ENCODE measurements at places on chromosomes 12 and 14.
A peak's percentile ranks its signal among the peaks of the same experiment; 100 is the strongest.

- DNase-seq: no peak
Measured at GRCh38 chr12:53568809-53569557, 57.2 kb downstream of the ATF7 start.

- DNase-seq: no peak
Measured at GRCh38 chr14:43005807-43006206, 1399.1 kb downstream of the LRFN5 start.

DNA sequence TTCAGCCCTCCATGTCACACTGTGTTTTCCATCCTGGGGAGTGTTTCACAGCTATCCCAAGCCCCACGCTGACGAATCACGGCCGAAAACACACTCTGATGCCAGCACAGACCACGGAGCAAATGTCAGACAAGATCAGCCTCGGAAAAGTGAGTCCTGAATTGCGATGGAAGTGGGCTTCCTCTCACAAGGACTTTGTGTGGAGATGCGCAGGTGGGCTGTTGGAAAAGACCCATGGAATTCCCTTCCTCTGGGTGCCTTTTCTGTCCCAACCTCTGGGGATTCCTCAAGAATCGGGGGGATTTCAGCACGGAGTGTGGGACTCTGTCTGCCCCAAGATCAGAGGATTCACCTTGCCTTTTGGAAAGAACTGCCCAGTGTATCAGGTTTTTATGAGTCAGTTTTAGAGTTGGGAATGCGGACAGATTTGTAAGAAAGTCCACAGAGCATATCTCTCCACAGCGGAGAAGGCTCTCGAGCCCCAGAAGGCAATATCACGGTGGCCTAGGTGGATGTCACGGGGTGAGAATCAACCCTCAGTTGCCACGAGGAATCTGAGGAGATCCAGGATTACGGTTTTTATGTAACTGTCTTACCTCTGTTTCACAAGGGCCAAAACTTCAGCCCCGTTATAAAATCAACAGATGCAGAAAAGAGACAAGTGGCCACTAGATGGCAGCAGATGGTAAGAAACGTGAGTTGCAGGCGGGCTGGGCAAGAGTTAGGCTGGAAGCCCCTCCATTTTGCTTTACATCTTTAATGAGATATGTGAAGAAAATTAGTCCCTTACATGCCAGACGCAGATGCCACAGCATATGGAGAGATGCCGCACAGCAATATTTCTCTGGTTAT is 201.9 kb downstream of the DAD1 start:
- peak; percentile 71 for DNase-seq

GRCh38 chr12:62919838-62920237 is 15.1 kb downstream of the PPM1H start:
- peak; percentile 92 for DNase-seq

DNA sequence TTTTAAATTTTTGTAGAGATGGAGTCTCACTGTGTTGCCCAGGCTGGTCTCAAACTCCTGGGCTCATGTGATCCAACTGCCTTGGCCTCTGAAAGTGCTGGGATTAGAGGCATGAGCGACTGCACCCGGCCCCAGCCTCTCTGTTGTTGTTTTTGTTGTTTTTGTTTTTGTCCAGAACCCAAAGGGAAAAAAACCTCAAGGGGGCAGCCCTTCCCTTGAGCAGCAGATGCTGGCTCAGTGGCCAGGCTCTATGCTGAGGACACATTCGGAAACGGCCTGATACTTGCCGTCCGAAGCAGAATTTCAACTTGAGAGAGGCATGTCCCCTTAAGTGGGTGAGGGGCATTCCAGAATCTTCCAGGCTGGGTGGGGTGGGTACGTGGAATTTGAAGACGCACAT is 6.7 kb downstream of the MVK start:
- no peak for DNase-seq

GRCh38 chr14:61644834-61645233 is 50.5 kb upstream of the HIF1A start:
- DNase-seq: peak; percentile 67

DNA sequence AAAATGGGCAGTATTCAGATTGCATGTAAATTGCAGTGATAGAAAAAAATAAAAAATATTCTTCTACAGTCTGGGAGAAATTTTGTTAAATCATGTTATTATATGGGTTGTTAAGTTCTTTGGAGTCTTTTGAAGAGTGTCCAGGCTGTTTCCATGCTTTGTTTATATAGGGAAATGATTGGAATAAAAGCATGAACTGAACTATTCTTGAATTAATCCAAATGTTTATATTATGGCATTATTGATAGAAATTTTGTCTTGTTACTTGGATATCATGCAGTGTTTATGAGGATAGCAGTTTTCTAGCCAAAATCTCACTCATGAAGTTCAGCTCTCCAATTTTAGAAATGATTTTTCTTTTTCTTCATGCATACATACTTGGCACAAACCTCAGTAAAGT is 108.2 kb upstream of the NAV3 start:
- no peak for DNase-seq

DNA sequence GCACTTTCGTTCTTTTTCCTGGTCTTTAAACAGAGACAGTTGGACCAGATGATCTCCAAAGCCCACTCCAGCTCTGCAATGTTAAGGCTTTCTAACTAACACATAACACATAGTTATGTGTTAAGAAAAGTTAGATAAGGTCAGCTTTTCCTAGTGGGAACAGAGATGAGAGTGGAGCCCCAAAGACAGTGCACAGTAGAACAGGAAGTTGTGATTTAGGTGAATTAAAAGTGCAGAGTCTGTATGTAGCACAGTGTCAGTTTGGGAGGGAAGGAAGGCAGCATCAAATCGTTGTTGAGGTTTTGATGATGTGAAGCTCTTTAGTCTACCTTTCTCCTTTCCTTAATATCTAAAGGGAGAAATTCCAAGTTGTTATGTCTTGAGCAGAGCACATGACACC is 31.7 kb downstream of the PRORP start:
- no peak for DNase-seq

GRCh38 chr12:66446276-66446675 is 144.0 kb downstream of the HELB start:
- DNase-seq: no peak

DNA sequence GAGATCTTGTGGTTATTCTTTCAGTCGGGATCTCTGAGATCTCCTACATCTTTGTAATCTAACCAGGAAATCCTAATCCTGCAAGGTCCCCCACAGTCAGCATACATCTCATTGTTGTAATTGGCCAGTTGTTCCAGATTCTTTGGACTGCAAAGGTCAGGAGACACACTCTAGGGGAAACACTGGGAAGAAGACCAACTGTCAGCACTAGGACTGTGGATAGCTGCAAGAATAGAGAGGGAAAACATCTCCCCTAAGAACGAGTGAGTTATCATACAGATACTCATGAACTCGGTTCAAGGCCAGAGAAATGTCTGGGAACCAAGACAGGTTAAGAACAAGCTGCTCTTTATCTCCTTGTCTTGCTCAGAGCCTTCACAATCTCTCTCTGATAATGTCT is 217.9 kb upstream of the TMPO start:
- no peak for DNase-seq

DNA sequence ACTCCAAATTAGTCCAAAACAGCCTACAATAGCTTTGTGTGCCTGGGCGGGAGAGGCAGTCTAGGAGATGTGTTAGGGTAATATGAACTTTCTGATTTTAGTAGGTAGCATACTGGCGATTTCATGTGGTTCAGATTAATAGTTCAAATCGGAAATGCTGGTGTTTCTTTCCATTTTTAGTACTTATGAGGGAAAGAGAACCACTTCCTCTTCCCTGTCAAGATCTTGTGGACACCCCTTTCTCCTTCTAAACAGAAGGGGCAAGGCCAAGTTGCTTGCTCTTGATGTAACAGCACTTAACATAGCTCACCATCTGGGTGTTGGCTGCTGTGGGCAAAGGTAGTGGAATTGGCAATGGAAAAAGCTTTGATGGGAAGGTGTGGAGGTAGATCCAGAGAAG is 32.2 kb upstream of the IGF1 start:
- no peak for DNase-seq

DNA sequence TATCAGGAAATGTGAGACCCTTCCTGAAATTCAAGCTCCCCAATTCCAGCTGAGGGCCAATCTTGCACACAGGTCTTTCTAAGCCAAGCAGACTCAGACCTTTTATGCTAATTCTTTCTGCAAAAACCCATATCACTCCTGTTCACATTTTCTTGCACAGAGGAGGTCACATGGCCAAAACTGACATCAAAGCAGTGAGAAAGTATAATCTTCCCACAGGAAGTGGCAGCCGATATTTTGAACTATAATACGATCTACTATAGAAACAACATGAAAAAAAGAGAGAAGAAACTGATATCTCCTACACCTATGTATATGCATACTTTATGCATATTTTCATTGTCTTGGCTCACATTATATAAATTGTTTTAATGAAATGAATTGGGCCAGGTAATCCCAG is 132.9 kb upstream of the SSTR1 start:
- no peak for DNase-seq

DNA sequence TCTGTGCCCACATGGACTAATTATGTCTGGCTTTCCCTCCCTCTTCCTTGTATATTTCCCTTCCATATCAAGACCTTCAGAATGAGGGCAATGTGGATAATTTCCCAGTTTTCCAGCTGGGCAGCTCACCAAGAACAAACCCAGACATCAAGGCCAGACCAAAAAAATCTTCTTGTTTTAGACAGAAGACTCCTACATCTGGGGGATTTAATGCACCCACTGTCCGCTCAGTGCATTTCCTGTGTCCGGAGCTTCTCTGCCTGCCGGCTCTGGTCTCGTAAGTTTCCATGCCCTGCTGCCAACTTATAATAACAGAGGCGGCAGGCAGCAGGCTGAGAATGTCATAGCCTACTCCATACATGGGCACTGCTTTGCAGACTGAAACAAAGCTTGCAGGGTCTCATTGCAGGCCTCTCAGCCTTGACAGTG is 207.2 kb upstream of the BCL2L14 start:
- no peak for DNase-seq

DNA sequence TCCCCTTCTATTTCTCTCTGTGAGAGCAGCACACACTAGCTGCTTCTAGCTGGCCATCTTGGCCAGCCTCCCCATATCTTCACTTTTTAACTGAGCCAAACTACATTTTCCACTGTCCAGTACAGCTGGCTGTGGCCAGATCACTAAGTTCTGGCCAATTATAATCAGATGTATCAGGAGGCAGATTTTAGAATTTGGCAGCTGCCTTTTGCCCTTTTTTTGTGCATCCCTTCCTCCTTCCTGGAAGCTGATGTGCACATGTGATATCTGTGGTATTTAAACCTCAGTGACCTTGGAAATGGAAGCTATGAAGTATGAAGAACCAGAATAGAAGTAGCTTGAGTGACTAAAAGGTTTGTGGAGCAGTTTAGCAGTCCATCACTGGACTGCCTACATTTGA is 49.8 kb upstream of the ANO6 start:
- DNase-seq: no peak

GRCh38 chr12:15446807-15447206 is 124.5 kb downstream of the PTPRO start:
- DNase-seq: no peak
